Natural killer cell (primary cell): ENCODE measurements at places on chromosomes 5 and 9. TPM values are rescaled to one million over a fixed set of nuclear protein-coding genes. Genes with fewer than 3 reads are reported as not detected.

The BTNL3 gene
- total RNA-seq, result not detected

The SLC28A3 gene
- total RNA-seq, result not detected

The TOR4A gene
- total RNA-seq, result 24.6 TPM

The KIAA1191 gene
- total RNA-seq, result 75.7 TPM

The MRPS27 gene
- total RNA-seq, result 36.3 TPM

The CATSPER3 gene
- total RNA-seq, result 0.31 TPM

The EIF4E1B gene
- total RNA-seq, result not detected

The GTF2H2C gene
- total RNA-seq, result 35.1 TPM

The DMRT3 gene
- total RNA-seq, result not detected

- no peak for DNase-seq
These were observed 25.8 kb upstream of the HSD17B3 start for GRCh38 chr9:96327694-96328352.

- DNase-seq, result no peak
These were observed 2.5 kb downstream of the C1QTNF3 start for GRCh38 chr5:34040472-34040871.

DNA sequence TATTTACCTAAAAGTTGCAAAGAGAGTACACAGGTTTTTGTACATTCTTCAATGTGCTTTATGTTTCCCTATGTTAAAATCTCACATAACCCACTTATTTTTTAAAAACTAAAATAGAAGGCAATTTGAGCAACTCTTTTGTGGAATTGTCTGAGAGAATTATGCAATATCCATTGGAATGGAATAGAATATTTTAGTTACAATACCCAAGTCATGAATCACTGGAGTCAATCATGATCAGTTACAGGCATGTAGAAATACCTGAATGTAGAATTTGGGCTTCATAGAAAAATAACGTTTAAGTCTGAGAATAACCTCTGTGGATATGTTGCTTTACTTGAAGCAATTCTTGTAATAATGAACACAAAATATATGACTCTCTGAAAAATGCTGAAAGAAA lies 143.3 kb downstream of the FGF10 start:
- DNase-seq, result no peak

GRCh38 chr5:56183506-56183905 lies 49.6 kb downstream of the ANKRD55 start:
- DNase-seq, result no peak

GRCh38 chr9:98892288-98892687 lies 51.4 kb upstream of the COL15A1 start:
- DNase-seq, result no peak

DNA sequence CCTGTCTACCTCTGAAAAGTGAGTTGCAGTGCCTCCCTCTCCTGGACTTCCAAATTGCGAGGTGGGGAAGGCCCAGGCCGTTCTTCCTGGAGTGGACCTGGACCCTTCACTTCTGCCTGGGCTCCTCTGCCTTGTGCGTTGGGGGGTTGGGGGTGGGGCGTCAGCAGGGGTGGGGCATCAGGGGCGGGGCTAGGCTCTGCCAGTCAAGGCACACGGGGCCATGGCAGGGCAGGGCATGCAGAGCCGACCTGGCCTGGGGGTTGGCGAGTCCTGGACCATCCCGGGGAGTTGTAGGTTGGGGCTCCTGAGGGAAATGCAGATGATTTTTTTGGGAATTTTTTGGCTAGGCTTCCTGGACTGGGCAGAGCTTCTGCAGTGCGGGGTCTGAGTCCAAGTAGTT lies 87.1 kb downstream of the EHMT1 start:
- no peak for DNase-seq
